ENCODE measurements at places on chromosomes 2 and 18.

- DNase-seq = no peak
Measured at GRCh38 chr2:159179696-159180095, 106.8 kb downstream of the WDSUB1 start.

GRCh38 chr2:227761740-227762476 lies 16.2 kb downstream of the SCYGR8 start:
- DNase-seq = no peak

- DNase-seq = no peak
Measured at GRCh38 chr2:95260028-95261023, 13.9 kb upstream of the PROM2 start.

DNA sequence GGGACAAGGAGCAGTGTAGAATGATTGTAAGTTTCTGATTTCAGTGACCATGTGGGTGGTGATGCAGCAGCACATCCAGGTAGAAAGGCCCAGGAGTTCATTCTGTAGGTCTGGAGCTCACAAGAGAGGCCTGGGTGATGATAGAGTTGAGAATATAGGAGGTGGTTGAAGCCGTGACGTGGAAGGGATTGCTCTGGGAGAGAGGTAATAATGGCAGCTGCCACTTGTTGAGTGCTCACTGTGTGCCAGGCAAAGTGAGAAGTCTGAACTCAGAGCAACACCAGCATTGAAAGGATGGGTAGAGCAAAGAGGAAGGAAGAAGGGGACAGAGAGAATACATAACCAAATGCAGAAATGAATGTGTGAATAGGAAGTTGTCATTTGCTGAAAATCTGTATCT lies 3.3 kb downstream of the TTLL4 start:
- no peak for DNase-seq
